ENCODE measurements at places on chromosomes 12 and 14.

GRCh38 chr12:1594006-1594260 lies 448 bp downstream of the FBXL14 start:
- no peak for DNase-seq

GRCh38 chr12:53122961-53123468 lies 19.7 kb downstream of the SOAT2 start:
- DNase-seq, result no peak

GRCh38 chr12:111570084-111570961 lies 28.8 kb downstream of the ATXN2 start:
- no peak for DNase-seq

GRCh38 chr12:2227360-2227759 lies 174.6 kb downstream of the CACNA1C start:
- no peak for DNase-seq

- DNase-seq, result no peak
These were observed 623 bp upstream of the TSPAN8 start for GRCh38 chr12:71158361-71158882.

DNA sequence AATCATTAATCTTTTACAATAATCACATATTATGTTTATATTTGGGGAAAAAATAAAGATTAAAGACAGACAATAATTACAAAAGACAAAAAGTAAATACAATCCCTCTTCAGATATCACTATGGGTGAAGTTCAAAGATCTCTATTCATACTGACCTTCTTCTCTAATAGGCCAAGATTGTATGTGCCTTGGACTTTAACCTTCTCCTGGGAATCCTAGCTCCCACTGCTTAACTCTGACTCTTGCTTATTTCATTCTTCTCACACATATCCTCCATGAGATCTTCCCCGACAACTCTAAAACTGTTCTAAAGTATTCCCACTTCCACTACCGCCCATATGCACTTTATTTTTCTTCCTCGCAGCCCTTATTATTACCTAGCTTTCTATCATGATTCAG lies 83.8 kb downstream of the EEA1 start:
- no peak for DNase-seq

DNA sequence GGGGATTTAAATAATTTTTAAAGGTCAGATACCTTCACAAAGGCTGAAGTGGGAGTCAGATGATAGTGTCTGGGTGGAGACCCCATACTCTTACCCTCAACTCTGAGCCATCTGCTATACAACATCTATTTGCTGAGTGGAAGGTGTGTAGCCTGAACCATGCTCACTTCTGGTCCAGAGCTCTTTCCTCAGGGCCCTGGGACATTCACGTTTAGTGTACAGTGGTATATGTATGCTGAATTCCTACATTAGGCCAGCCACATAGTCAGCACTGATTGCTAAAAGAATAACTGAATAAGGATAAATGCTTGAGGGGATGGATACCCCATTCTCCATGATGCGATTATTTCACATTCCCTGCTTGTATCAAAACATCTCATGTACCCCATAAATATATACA lies 107.3 kb downstream of the KIF26A start:
- no peak for DNase-seq

DNA sequence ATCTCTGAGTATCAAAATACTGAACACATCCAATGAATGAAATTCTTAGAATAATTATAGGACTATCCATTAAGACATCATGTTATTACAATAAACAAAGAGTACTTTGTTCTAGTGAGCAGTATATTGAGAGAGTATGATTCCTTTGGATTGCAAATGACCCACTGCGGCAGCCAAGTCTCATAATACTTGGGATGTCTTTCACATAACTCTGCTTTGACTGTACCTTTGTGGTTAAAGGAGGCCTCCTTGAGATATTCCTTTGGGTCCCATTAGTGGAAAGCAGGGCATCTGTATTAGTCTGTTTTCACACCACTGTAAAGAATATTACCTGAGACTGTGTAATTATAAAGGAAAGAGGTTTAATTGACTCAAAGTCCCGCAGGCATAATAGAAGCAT lies 593.8 kb downstream of the TRHDE start:
- no peak for DNase-seq

- no peak for DNase-seq
These were observed 45.0 kb upstream of the KRR1 start for GRCh38 chr12:75556311-75556899.

GRCh38 chr14:102571043-102571442 lies 21.4 kb upstream of the RCOR1 start:
- DNase-seq, result no peak

GRCh38 chr12:95815632-95816212 lies 25.2 kb upstream of the NTN4 start:
- DNase-seq, result no peak

DNA sequence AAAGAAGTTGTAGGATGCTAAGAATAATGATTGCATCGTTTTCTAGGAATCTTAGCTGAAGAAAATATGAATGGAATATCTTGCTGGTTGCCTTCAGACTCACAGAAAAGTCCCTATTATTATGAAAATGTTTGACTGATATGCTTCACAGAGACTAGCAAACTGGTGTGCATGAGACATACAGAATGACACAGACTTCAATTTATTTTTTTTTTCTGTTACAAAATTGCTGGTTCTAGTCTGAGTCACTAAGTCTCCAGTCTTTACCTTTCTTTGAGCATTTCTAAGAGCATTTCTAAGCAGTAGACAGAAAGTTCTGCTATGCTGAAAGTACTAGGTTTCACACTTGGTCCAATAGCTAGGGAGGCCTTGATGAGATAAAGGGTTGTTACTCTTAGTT lies 377.6 kb upstream of the ATP2B1 start:
- no peak for DNase-seq

GRCh38 chr14:90981636-90982035 lies 78.8 kb downstream of the RPS6KA5 start:
- no peak for DNase-seq

GRCh38 chr12:8087666-8088065 lies 5.6 kb downstream of the NECAP1 start:
- DNase-seq, result no peak

DNA sequence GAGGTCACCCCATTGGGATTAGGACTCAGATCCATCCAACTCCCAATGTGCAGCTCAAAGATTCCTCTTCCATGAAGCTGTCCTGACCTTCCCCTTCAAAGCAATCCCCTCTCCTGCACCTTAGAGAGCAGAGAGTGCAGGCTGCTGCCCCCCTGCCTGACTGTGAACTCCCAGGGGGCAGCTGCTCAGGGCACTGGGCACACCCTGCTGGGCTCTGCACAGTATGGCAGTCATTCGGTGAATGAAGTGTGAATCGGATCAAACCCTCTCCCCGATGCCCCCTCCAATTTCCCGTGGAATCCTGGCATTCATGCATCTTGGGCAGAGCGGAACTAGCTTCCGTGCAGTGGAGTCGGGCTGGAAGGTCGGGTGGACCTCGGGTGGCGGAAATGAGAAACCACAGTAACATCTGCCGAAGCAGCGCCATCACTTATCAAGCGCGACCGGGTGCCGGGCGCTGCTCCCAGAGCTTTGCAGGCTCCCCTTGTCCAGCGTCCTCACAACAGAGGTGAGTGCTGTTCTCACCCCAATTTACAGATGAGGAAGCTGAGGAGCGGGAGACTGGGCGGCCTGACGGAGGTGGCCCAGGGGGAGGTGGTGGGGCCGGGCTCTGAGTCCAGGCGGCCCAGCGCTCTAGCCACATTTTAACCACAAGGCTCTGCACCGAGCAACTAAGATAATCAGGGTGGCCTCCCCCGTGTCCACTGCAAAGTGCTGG lies 14.7 kb downstream of the GALNT9 start:
- DNase-seq, result no peak

DNA sequence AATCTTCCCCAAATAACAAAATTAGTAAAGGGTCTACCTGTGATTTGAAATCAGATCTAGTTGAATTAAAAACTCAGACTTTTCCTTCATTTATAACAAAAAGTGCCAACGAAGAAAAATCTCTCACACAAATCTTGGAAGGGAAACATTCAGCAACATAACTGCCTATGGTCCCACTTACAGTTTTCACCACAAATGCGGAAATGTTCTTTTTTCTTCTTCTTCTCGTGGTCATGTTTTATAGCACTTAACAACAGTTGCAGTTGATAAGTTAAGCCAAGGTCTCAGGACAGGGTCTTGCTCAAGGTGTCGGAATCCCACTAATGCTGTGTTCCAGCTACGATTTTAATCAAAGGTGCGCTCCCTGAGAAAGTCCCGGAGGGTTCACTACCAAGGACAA lies 10.1 kb downstream of the RNASE6 start:
- DNase-seq, result no peak

DNA sequence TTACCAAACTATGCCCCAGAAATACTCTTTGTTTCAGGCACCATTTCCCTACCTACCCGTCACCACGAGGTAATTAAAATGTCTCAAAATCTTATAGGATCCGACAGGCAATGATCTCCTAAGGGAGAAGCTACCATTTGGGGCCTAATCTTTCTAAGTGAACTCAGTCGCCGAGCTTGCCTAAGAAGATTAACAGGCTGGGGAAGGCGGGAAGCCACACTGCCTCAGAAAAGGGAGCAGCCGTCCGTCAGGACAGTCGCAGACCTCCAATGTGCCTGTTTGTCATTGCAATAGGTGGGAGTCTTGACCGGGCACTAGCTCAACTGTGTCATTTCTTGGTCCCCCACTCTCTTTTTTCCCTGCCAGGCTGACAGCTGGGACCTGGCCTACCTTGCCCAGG lies 4.6 kb downstream of the TTC7B start:
- DNase-seq, result no peak

DNA sequence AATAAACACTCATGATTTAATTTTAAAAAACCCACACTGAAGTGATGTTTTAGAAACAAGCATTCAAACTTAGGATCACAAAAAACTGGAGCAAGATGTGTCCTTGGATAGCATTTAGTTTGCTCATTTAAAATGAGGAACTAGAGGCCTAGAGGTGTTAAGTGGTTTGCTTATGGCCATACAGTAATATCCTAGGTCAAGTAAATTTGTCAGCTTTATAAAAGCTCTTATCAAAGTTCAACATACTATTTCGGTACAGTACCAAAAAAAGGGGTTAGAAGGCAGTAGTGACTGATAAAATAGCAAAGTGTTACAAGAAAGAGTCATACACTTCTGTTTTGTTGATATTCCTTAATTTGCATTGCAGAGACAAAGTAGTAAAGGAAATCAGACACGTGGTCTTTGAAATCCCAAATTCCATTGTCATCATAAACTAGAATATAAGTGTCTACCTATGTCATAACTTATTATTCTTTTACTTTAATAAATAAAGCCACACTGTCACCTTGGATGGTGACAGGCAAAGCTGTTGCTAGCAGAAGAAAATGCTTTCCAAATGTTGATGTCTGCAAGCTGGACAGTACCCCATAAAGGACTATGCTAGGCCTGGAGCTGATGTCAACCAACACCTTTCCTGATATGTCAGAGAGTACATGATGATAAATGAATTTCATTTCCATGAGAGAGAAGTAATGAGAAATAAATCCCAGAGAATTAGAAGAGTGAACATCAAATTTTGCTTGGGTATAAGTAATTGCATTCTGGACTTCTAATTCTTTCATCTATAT lies 17.6 kb upstream of the SRP54 start:
- no peak for DNase-seq

DNA sequence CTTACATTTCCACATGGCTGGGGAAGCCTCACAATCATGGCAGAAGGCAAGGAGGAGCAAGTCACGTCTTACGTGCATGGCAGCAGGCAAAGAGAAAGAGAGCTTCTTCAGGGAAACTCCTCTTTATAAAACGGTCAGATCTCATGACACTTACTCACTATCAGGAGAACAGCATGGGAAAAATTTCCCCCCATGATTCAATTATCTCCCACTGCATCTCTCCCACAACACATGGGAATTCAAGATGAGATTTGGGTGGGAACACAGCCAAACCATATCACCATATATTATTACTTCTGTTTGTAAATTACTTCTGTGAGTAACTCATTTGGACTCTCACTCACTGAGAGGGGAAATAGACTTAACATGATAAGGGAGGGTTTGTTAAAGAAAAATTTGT lies 1496.8 kb upstream of the TMEM132C start:
- no peak for DNase-seq

DNA sequence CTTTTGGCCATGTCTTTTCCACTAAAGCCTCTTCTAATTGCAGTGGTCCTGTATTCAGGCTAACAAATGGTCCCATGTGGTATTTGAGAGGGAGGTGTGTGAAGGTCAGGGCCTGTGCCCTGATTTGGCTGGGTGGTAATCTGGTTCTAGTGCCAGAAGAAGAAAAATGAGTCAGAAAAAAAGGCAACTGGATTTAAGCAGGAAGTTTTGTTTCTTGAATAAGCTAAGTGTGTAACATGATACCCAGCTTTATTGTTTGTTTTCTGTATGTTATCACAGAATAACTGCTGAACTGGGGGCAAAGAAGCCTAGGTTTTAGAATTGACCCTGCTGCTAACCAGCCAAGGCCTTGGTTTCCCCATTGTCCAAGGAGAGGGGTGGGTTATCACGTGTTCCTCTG lies 134.0 kb downstream of the ANO6 start:
- no peak for DNase-seq

- DNase-seq, result peak; percentile 13
These were observed 15.0 kb downstream of the MDM1 start for GRCh38 chr12:68317047-68317667.

DNA sequence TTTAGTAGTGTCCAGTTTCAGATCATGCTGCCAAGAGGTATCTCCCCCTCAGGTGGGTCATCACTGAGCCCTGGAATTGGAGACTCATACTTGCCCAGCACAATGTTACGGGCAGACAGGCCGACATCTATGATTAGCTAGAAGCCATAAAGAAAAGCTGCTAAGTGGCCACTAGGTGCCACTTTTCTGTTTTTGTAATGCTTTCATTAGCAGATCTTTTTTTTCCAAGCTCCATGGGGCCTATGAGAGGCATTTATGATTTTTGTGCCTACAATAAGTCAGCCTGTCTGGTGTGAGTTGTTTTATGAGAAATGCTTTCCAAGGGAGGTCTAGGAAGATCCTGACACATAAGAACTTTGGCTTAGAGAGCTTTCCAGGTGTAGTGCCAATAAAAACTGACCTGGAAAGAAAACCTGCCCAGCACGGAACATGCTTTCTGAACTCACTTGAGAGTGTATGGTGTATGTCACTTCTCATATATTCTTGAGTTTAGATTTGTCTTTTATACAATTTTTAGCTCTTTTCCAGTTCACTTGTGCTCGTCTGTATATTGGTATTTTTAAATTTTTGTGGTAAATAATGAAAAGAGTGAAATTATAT lies 21.8 kb upstream of the SMCO2 start:
- no peak for DNase-seq

GRCh38 chr14:106844608-106845285 lies 1318.4 kb downstream of the TMEM121 start:
- DNase-seq, result peak; percentile 56

DNA sequence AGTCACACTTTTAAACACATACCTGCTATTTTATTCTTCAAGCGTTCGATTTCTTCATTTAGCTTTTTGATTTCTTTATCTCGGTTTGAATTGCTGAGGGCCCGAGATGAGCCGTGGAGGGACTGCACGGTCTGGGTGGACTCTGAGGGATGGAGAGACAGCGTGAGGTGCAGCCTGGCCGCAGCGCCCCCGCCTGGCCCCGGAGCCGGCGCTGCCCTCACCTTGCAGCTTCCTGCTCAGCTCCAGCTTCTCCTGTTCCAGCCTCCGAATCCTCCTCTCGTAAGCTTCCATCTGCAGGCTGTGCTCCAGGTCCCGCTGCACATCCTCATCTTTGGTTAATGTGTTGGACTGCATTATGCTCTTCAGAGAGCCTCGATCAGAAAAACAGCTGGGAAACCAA lies 53.2 kb downstream of the AMN start:
- no peak for DNase-seq
